ENCODE measurements at places on chromosomes 7 and 10.

DNA sequence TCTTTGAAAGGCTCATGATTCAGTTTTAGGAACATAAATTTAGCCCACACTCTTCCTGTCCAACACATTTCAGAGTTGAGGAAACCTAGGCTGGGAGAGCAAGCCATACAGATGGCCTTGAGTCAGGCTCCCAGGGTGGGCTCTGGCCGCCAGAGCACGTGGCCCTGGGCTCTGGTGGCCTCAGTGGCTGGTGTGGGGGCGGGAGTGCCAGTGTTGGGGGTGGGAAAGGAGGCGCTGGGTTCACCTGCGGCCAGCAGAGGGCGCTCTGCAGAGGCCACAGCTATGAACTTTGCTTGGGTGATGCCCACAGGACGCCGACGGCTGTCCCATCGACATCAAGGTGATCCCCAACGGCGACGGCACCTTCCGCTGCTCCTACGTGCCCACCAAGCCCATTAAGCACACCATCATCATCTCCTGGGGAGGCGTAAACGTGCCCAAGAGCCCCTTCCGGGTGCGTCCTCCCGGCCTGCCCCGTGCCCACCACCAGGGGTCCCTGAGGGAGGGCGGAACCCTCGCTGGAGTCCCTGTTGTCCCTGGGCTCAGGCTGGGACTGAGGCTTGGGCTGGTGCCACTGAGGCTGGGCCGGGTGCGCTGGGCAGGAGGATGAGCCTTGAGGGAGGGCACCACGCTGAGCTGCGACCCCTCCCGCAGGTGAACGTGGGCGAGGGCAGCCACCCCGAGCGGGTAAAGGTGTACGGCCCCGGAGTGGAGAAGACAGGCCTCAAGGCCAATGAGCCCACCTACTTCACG lies 11.9 kb downstream of the FLNC start:
- peak; percentile 70 for DNase-seq

DNA sequence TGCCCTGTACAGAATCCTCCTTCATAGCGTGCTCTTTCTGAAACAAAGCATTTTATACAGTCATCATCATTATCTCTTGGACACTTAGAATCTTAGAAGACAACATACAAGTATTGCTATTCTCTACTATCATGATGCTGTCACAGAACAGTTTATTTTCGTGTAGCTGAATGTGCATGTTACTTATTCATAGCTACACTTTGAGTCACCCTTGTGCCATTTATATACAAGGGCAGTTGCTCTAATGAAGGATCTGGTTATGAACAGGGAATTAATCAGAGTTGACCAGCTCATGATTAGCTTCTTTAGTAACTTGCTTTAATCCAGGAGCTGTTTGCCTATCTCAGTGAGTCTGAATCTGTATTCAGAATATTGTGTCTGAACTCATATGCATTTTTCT lies 11.2 kb downstream of the CASP2 start:
- no peak for DNase-seq

- no peak for DNase-seq
Measured at GRCh38 chr7:158815083-158815799, 14.1 kb downstream of the ESYT2 start.

DNA sequence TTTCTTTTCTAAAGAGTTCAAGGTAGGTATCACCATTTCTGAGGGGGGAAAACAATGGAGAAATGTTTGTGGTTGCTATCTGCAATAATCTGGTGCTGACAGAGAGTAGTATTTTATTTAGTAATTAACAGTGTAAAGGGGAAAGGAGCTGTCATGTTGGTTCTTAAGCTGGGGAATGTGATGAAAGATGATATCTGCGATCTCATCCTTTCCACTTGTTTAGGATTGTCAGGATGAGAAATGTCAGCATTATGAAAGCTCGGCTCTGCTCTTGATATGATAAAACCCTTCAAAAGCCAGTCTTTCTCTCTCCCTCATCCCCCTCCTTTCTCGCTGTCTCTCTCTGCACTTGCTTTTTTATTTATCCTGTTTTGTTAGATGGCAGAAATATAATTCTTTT lies 106.1 kb downstream of the POU6F2 start:
- no peak for DNase-seq

GRCh38 chr7:129332254-129333035 lies 101.8 kb upstream of the STRIP2 start:
- DNase-seq = no peak

- DNase-seq = no peak
Measured at GRCh38 chr7:93284908-93285307, 52.7 kb downstream of the VPS50 start.

DNA sequence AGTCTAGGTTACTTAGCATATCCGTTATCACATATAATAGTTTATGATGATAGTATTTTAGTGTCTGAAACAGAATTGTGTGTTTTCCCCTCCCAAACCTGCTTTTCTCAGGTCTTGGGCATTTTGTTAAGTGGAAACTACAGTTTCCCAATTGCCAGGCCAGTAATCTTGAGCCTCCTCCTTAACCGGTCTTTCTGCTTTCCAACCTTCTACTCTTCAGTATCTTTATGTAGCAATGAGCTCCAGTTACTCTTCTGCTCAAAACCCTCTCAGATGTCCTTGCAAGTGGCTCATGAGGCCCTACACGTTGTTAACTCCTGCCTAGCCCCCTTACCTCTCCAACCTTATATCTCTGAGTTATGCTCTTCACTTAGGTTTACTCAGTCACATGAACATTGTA lies 22.0 kb downstream of the WAC start:
- no peak for DNase-seq

GRCh38 chr7:133650487-133651300 lies 397.8 kb downstream of the EXOC4 start:
- DNase-seq = no peak

DNA sequence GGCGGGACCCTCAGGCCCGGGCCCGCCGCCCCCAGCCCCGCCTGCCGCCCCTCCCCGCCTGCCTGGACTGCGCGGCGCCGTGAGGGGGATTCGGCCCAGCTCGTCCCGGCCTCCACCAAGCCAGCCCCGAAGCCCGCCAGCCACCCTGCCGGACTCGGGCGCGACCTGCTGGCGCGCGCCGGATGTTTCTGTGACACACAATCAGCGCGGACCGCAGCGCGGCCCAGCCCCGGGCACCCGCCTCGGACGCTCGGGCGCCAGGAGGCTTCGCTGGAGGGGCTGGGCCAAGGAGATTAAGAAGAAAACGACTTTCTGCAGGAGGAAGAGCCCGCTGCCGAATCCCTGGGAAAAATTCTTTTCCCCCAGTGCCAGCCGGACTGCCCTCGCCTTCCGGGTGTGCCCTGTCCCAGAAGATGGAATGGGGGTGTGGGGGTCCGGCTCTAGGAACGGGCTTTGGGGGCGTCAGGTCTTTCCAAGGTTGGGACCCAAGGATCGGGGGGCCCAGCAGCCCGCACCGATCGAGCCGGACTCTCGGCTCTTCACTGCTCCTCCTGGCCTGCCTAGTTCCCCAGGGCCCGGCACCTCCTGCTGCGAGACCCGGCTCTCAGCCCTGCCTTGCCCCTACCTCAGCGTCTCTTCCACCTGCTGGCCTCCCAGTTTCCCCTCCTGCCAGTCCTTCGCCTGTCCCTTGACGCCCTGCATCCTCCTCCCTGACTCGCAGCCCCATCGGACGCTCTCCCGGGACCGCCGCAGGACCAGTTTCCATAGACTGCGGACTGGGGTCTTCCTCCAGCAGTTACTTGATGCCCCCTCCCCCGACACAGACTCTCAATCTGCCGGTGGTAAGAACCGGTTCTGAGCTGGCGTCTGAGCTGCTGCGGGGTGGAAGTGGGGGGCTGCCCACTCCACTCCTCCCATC lies 82.7 kb downstream of the PAX2 start:
- DNase-seq = peak; percentile 68

DNA sequence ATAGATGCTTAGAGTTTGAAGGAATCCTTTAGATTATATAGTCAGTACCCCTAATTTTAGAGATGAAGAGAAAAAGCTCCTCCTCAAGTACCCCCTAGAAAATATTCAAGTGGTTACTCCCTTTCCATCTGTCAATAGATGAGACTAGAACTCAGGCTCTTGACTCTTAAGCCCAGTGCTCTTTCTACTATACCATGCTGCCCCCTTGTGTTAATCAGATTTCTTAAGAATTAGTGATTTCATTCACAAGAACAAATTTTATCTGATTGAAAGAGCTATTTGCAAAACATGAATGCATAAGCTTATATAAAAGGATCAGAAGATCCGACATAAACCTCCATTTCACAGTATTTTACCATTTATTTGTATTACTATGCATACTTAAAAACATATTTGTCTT lies 179.3 kb downstream of the TFEC start:
- peak; percentile 13 for DNase-seq

DNA sequence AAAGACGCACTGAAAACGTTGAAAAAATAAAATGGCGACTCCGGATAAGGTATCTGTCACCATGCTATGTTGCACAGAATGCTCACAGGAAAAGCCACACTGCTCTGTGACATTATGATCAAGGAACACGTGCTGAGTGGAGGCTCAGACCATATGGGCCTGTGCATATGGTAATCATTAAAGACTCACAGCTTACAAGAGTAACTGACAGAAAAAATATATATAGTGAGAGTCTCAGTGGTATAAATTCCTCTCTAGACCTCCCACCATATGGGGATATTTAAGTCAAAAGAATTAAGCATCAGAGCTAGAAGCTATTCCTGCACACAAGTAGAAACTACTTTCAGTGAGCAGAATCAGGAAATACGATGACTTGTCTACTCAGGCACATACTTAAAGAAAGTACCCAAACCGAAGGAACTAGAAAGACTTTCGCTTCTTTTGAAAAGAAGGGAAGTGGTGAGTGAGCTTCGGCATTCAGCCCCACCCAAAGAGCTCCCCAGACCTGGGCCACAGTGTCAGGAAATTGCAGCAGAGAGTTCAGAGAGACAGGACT lies 65.1 kb upstream of the MPP7 start:
- DNase-seq = peak; percentile 16

GRCh38 chr7:29329686-29330085 lies 135.1 kb downstream of the CHN2 start:
- DNase-seq = no peak

DNA sequence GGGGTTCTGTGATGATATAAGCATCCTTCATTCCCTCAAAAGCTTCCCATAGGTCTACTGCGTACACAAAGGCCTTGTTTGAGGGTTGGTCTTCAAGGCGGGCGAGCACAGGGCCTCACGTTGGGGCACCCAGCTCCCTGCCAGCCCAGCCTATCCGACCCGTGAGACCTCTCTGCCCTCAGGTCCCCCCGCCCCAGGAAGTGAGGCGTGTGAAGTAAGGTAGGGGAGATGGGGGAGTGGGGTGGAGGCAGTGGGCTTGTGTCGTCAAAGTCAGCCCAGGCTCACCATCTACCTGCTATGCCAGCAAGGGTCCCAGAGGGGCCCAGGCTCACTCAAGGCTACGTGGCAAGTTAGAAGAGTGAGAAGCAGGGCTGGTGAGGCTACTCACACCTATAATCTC lies 47.6 kb upstream of the ELFN1 start:
- DNase-seq = no peak

GRCh38 chr10:21927631-21928353 lies 75.7 kb downstream of the DNAJC1 start:
- DNase-seq = no peak

DNA sequence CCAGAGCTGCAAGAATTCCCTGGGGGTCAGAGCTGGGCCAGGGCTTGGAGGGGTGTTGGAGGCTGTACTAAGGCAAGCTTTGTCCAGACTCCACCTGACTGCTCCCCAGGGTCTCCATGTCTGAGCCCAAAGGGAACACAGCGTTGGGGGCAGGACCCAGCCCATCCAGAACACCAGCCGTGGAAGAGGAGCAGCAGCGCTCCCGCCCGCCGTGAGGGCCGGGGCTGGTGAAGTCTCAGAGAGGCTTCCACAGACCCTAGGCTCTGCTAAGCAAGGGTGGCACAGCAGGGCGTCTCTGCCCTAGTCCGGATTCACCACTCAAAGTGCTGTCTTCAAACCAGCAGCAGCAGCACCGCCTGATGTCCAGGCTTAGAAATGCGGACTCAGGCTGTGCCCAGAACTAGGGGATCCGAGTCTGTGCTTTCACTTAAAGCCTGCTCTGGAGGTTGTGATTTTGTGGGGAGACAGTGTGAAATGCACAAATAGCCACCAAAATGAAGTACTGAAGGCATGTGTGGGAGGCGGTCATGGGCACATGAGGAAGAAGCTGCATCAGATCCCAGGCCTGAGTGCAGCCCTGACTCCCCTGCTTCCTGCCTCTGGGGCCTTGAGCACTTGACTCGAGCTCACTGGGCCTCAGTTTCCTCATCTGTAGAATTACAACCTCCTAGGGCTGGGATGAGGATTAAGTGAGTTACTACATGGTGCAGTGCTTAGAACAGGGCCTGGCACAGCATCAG lies 16.6 kb upstream of the AQP1 start:
- peak; percentile 49 for DNase-seq

- DNase-seq = no peak
Measured at GRCh38 chr10:15491856-15492642, 121.0 kb upstream of the FAM171A1 start.

- no peak for DNase-seq
Measured at GRCh38 chr10:11179516-11180105, 161.9 kb downstream of the CELF2 start.

- no peak for DNase-seq
Measured at GRCh38 chr10:96073722-96074121, 30.3 kb downstream of the CCNJ start.
